CD4-positive, alpha-beta T cell treated with Interleukin-4 for 1 hour (primary cell): ENCODE measurements at places on chromosomes 3 and 15.

GRCh38 chr3:123285479-123285878 lies 83.7 kb downstream of the SEC22A start:
- DNase-seq, result no peak

DNA sequence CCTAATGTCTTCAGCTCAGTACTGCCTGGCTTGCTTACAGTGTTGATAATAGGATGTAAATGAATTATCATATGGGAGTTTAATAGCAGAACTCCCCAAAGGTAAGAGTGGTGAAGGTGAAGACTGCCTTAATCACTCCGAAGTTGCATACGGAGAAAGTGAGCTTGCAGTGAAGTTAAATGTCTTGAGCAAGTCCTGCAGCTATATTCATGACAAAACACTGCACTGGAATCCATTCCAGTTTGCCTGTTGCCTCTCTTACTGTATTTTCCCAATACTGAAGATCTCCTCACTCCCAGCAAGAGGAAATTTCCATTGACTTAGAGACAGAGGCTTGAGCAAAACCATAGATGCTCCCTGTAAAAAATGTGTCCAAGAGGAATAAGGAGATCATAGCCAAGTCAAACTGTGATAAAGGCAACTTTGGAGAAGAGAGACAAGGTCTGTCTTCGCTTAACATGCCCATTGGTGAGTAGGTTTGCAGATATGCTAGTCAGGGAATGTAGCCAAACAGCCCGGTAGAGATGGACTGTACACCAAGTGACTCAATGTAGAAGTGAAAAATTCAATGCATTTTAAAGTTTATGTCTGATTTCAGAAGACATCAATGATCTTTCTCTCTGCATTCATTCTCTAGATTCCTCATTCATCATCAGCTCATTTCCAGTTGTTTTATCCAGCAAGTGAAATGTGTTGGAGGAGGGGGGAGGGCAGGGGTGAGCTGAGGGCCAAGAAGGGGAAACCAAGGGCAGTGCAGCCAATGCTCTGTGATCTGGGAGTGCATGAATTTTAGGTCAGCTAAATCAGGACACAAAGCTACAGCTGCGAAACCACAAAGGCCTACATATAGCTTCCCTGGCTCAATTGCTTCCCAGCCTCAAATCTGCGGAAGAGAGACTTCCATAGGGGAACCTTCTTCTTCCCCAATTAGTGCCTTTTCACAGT lies 667.1 kb upstream of the NR2F2 start:
- DNase-seq, result no peak

DNA sequence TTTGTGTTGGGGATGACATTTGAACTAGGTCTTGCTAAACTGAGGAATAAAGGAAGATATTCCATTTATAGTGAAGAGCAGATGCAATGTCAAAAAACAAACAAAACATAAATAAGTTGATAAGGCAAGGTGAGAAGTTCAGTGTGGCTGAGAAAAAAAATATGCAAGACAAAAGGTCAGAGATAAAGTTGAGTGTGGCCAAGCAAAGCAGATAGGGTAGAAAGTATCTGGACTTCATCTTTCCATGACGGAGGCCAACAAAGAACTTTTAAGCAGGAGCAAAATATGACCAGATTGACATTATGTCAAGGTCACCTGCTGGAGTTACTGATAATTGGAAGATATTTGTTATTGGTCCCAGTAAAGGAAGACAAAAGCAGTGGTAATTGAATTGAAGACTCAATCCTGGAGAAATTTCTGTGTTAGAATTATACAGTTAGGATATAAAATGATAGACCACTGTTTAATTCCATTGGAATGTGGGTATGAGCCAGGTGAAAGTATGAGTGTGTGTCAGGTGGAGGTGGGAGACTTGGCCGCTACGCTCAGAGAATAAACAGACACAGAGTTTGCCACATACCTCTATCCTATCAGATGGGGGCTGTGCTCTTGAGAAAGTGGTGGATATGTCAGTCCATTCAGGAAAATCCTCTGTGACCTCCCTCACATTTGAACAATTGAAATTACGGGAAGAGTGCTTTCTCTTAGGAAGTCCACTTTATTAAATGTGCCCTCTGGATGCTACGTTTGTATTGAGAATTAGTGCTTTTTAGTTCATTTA lies 28.1 kb downstream of the ADIPOQ start:
- DNase-seq, result no peak

- DNase-seq, result no peak
Observed at GRCh38 chr3:126518779-126519177, 1.2 kb upstream of the UROC1 start.

GRCh38 chr3:14674841-14675240 lies at the start of gene C3orf20:
Gene C3orf20 (plus strand): TSS chr3:14675141. CDS start chr3:14682714, 7,573 bp downstream.
- no peak for DNase-seq

- no peak for DNase-seq
Observed at GRCh38 chr15:97234851-97235610, 725.5 kb upstream of the ARRDC4 start.

DNA sequence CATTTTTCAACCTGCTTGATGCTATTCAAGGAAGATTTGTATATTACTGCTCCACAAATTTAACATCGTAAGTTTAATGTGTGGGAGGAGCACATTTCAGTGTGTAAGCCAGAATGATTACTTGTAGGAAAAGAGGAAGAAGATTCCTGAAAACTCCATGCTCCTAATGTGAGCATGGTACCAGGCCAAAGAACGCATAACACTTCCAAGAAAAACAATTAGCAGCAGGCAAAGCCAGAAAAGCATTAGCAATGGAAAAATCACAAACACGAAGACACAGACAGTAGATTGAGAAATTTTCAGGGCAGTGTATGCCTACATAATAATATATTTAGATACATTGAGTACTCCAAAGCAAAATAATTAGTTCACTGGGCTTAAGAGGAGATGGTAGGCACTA lies 96.6 kb upstream of the CBLB start:
- DNase-seq, result no peak

DNA sequence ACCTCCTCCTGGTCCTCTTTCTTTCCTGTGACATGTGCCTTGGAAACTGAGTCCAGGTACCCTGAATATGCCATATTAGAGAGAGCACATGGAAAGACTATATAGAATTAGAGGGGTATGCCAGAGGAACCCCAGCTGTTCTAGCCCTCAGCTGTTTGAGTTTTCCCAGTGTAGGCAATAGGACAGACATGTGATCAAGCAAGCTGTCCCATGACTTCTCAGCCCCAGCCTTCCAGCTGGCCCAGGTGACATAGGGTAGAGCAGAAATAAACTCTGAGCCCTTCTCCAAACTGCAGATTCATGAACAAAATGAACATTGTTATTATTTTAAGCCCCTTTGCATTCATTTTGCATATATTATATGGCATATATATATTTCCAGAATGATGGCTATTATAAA lies 118.7 kb downstream of the PPM1L start:
- no peak for DNase-seq

- no peak for DNase-seq
Observed at GRCh38 chr15:44501768-44502366, 35.1 kb upstream of the EIF3J start.

GRCh38 chr3:79651536-79652065 lies 116.2 kb downstream of the ROBO1 start:
- no peak for DNase-seq

DNA sequence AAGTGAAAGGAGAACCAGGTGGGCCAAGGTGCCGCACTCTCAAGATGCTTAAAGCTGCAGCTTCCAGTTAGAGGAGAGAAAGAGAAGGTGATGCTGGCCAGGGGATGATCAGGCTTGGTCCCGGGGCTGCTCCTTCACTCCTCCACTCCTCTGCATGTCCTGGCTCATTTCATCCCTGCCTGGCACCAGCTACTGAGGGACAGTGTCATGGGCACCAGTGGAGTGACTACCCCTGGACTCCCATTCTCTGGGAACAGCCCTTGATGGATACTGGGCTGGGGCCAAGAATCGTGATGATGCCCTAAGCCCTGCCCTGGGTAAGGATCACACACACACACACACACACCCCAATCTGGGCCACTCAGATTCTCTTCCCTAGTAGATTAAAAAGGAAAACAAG lies 243.7 kb downstream of the UACA start:
- DNase-seq, result no peak

- DNase-seq, result no peak
Observed at GRCh38 chr15:69841113-69841828, 256.4 kb downstream of the TLE3 start.

GRCh38 chr15:41396111-41396510 lies 6.2 kb downstream of the NDUFAF1 start:
- DNase-seq, result no peak

GRCh38 chr15:86611417-86612040 lies 531.9 kb downstream of the AGBL1 start:
- DNase-seq, result peak; percentile 12

DNA sequence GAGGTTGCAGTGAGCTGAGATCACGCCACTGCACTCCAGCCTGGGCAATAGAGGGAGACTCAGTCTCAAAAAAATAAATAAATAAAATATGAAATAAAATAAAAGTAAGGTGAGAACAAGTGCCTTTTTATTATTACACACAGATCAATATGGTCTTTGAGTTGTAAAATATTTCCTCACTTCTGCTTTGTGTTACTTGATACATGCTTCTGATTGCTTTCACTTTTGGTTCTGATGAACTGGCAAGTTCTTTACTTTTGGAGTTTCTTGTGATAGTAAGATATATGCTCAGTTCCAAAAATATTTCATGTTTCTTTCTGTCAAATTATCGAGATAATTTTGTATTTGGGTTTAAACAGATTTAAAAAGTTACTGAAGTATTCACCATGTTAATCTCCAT lies 16.6 kb upstream of the GYG1 start:
- no peak for DNase-seq

DNA sequence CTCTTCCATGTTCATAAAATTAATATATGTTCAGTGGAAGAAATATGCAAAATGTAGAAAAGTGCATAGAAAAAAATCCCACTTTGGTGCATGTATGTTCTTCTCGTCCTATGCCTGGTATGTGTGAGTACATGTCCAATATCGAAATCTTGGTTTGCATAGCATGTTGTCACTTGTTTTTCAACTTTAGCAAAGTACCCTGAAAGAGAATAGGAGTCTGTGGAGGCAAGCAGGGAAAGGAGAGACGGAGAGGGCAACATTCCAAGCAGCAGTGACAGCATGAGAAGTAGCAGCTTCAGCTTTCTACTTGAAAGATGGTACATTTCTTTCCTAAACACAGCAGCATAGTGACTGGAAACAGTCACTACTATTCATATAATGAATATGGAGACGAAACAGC lies 56.8 kb upstream of the CACNA2D3 start:
- DNase-seq, result no peak

DNA sequence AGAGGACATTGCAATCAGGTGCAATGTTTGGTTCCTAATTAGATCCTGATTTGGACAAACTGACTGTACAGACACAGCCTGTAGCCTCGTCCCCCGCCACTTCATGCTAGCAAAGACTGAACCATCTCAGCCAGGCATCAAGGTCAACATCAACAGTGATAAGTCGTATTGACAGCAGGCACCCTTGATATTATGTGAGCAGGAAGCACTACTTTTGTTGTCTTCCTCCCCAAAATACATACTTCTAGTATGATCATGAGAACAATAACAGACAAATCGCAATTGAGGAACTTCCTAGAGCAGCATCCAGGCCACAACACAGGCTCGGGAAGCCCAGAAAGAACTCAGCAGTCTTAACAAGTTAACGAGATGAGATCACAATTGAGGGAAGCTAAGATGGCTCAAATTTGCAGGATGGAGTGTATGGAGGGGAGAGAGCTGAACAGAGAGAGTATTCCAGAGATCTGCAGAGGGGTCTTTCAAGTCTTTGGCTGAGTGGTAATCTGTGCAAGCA lies 20.4 kb downstream of the TGM5 start:
- DNase-seq, result no peak

GRCh38 chr15:27353856-27354255 lies 382.9 kb downstream of the GABRG3 start:
- no peak for DNase-seq

DNA sequence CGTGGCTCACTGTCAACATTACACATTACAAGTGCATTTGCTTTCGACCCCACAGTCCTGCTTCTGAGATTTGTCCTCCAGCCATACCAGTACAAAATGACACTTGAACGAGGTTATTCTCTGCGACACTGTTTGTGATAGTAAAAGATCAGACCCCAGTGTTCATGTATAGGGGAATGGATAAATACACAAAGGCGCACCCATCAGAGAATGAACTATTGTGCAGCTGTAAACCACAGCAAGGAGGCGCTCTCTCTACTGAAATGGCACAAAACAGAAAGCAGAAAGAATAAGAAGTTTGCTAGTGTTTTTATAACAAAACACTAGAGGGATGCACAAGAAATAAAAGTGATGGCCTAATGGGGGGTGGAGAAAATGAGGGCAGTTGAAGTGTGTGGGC lies 4.9 kb upstream of the CHSY1 start:
- DNase-seq, result no peak

DNA sequence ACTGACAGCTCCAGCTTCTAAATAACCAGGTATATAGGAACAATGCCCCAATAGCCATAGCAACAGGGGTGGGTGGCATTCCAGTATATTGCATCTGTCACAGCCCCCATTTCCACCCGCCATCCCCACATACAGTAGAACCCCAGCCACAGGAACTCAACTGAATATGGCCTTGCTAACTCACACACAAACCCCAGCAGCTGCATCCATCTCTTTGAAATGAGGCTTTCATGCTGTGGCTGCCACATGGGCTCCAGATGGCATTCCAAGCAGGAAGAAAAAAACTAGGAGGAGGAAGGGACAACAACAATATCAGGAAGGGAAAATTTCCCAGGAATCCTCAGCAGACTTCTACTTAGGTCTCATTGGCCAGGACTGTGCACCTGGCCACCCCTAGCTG lies 54.6 kb downstream of the CCR3 start:
- DNase-seq, result no peak

GRCh38 chr3:20073683-20074082 lies 33.4 kb downstream of the KAT2B start:
- DNase-seq, result no peak

DNA sequence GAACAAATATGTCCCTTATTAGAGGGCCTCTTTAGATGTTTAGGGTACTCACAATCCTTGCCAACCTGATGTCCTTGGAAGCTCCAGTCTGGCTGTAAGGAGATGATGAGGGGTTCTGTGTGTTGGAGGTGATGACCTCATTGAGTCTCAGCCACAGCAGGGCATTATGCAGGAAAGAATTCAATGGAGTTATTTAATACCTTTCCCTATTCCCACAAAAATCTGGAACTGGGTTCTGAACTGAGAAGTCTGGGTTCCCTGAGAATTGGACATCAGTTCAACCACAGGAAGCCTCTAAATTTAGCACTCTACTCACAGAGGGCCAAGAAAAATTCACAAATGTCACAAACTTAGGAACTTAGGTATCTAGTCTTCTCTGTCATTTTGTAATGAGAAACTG lies 36.9 kb downstream of the SLC35A5 start:
- DNase-seq, result no peak
